ENCODE measurements at places on chromosomes 1 and 21.

GRCh38 chr1:176315519-176316220 lies 108.6 kb upstream of the COP1 start:
- no peak for DNase-seq

- no peak for DNase-seq
Observed at GRCh38 chr1:167504467-167504827, 13.9 kb downstream of the CD247 start.

- DNase-seq = peak; percentile 66
Observed at GRCh38 chr1:159945483-159946241, at the start of gene IGSF9. IGSF9 (minus strand) TSS chr1:159945613; CDS start chr1:159943454, 2,159 bp downstream.

DNA sequence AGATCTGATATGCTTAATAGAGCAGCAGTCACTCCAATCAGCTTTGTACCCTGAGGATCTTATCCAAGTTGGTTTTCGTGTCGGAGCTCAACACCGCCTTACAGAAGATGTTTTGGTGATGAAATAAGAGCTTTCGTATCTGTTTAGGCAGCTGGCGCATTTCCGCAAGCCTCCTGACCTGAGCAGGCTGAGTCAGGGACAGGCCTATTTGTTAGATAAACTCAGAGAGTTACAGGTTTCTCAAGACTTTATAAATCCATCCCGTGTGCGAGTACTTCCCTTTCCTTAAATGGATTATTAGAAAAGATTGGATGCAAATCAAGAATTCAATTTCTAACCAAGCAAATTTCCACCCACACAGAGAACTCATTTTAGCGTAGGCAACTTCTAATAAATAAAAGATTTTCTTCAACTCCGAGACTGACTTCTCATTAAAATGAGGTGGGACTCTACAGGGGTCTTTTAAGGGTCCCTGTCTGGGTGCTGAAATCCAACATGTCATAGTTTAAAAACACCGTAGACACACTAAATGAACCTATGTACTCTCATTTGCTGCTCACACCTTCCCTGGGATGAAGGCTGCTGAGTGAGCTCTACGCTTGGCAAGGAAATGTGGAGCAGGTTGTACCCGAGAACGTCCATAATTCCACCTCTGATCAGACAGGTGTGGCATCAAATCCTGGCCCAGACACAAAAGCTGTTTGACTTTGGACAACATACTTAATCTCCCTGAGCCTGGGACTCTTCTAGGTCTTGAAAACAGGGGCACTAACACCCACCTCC lies 106.9 kb upstream of the F3 start:
- DNase-seq = no peak

DNA sequence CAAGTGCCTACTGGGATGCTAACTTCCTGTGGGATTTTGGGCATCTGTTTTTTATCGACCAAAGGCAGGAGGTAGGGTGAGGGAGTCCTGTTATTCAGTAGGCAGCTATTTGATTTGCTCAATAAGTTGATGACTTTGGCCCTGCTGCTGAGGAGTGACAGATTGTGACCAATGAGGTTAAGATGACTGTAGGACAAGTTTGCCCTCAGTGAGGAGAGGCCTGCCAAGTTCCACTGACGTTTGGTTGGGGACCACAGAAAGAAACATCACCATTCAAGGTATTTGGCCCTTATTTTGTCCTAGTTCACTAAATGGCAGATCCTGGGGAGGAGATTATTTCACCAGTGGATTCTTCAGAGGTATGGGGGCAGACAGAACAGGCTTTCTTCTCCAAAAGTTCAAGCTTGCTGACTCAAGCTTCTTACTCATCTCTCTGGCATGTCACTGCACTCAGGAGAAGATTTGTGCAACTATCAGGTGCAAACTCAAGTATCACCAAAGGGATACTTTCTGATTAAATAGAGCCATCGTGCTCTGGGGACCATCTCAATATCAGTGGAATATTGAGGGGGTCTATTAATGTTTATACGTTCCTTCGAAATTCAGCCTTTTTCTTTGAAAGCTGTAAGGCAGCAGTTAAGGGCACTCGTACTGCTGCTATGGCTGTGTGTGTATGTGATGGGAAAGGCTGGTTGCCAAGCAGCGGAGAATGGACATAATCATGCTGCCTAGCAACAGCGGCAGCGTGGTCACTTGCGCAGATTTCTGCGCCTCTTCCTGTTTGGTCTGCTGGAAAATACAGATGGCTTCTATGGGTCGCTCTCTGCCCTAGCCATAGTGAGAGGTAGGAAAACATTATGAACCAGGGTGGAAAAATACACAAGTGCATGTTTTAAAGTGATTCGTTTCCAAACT lies 78.7 kb downstream of the PBX1 start:
- DNase-seq = peak; percentile 92

GRCh38 chr1:154765970-154766369 lies 104.1 kb downstream of the KCNN3 start:
- no peak for DNase-seq

DNA sequence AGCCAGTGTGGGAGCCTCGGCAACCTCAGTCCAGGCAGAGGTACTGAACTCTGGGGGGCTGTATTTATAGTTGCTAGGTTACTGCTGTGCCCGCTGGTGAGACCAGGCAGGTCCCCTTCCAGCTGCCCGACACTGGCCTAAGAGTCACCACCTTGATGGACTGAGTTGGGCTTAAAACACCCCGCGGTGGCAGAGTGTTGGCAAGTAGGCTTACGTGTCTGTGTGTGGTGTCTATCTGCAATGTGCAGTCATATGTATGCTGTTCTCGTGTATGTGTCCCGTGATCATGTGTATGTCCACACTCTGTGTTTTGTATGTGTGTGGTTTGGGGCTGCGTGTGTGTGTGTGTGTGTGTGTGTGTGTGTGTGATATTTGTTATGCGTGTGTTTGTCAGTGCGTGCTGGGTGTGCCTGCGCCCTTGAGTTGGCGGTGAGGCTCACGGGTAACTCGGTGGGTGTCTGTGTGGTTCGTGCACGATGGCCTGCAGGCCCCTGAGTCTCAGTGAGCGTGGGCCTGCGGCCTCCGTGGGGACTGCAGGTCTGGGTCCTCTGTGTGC lies 65.5 kb downstream of the MEF2D start:
- no peak for DNase-seq

- DNase-seq = no peak
Observed at GRCh38 chr21:32172106-32172505, 106.7 kb downstream of the MIS18A start.

- DNase-seq = no peak
Observed at GRCh38 chr1:237927198-237927597, 36.5 kb upstream of the ZP4 start.

DNA sequence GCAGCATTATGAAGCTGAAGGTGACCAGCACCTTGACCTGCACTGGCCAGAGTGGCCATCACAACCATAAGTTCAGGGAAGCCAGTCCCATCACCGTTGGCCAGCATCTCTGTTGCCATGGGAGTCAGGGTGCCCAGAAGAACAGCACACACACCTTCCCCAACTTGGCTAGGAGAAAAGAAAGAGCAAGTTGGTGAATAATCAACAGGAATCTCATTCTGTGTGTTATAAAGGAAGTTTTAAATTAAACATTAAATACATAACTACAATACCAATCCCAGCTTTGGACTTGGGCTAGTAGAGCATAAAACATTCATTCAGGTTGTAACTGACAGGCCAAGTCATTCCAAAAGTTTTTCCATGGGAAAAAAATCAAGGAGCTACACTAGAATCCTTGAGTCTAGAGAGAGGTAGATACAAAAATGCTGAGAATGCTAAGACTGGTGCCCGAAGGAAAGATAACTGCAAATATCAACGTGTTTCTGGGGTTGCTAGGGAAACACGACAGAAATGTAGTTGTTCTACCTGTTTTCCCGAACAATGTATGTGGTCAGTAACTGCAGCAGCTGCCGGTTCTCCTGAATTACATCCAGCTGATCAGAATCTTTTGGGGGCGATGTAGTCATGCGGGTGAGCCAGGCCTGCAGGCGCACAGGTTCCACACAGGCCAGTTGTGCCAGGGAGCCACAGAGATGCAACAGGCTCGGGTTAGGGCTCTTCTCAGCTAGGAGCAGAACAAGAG lies 45.6 kb downstream of the UBR4 start:
- no peak for DNase-seq

DNA sequence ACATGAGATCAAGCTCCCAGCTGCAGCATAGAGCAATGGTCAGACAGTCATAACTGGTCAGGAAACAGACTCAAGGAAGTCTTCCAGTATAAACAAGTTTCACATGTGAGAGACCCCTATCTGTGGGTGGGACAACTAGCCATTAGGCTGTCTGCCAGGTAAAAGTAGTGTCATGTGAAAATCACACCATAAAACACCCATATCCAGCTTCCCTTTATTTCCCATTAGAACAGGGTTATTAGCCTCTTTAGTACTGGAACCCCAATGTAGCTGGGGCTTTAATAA lies 426.7 kb downstream of the KCNT2 start:
- DNase-seq = no peak

DNA sequence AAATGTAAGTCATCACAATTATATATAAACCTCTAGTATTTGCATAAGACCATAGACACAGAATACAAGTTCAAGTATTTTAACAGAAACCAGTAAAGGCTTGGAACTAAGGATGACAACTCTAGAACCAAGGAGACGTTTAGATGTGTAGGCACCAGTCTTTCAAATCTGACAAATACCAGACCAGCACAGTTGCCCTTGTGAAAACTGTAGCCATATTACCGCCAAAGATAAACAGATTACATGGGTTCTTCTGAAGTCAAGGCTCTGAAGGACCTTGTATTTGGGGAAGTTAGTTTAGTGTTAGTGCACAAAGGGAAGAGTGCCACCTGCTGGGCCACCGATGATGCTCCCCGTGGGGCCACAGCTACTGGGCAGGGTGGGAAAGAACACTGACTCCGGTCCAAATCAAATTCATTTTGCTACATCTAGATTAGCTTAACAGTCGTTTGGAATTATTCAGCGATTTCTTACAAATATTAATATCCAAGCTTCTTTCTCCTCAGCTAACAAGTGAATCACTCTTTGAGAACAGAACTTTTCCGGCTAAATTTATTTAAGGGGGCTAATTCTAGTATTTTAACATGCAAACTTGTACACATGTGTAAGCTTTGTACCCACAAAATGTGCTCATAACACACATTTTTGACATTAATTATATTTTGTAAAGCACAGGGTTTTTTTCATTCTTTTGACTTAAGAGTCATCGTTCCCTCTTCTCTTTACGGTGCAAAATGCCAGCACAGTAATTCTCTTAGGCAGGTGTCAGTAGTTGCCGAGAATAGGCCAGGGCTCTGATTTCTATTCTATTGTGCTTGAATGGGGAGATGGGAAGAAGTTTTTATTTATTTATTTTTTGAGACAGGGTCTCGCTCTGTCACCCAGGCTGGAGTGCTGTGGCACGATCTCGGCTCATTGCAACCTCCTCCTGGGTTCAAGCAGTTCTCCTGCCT lies 8.0 kb upstream of the NIBAN1 start:
- peak; percentile 57 for DNase-seq

DNA sequence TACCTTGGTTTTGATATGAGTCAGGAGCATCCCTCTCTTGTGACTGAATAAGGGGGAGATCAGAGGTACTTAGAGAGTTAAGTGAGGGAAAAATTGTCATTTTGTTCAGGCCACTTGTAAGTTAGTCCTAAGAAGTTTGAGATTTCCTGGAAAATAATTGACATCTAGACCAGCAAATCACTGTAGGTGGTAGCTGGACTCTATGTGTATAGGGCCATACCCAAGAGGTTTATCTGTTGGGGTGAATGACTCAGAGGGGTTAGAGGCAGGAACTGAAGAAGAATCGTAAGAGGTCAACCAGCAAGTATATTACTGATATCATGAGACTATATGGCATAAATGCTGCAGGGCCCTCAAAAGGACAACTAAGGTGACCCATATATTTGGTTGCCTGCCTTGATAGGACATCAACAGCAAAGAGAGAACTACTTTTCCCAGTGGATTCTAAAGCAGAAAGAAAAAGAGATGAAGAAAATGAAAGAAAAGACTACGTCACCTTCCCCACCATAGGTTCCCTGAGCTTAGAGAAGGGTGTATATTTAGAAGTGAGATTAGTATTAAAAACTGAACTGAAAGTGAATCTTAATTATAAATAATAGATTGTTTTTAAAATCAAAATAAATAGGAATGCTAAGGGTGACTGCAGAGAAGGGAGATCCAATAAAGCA lies 8.0 kb upstream of the RNPC3 start:
- no peak for DNase-seq

- no peak for DNase-seq
Observed at GRCh38 chr1:14767075-14767474, 168.6 kb downstream of the KAZN start.

- no peak for DNase-seq
Observed at GRCh38 chr1:185761841-185762240, 27.6 kb downstream of the HMCN1 start.

DNA sequence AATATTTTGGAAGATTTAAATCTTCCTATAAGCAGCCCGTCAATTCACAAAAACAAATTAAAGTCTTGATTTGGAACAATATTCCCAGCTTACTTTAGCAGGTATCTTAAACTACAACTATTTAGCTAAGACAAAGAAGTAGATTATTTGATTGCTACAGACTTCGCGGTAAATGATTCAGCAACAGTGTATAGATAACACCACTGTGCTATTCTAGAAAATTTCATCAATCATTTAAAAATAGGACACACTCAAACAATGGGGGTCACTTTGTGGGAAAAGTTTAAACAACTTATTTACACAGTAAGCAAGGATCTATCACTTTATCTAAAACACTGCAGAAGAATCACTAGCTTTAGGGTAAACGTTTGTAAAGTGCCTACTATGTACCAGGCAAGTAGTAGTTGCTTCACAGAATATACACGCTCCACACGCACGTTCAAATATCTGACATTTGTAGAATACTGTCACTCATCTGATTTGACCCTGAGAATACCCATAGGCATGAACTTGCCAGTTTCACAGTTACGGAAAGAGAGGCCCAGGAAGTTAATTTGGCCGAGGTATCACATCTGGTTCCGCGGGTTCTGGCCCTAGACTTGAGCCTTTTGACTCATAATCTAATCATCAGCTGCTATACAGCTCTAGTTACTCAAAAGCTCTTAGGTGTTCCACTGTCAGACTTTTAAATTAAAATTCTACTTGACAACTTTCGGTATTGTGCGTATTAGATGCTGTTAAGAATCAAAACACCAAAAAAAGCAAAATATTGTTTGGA lies 876 bp downstream of the DENND2C start:
- DNase-seq = no peak

DNA sequence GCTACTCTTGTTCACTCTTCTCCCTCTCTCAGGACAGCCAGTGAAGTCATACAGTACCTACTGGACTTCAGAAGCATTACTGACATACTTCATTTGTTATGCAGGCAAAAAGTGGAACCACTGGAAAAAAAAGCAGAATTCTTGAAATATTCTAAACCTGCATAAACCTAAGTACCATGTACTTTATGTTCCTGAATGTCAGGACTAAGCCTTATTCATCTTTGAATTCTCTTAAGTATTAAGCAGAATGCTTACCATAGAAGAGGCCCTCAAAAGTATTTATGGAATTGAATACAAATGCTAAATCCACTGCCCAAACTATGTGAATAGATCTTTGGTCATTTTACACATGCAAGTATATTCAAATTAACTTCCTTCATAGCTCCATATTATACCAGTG lies 7.8 kb downstream of the PSMB2 start:
- DNase-seq = no peak

- no peak for DNase-seq
Observed at GRCh38 chr1:170664093-170664827, at the start of gene PRRX1. PRRX1 (plus strand) TSS chr1:170664131; CDS start chr1:170664219, 88 bp downstream.

All from NCI-H774 (cell line).